Naive B cell (primary cell): ENCODE measurements at places on chromosomes 3 and 15. TPM values are rescaled to one million over a fixed set of nuclear protein-coding genes. Genes with fewer than 3 reads are reported as not detected.

The SEMA6D gene
- not detected for polyA plus RNA-seq

The CADPS gene
- not detected for polyA plus RNA-seq

The TIGIT gene
- polyA plus RNA-seq, result 1.0 TPM

The CCR2 gene
- polyA plus RNA-seq, result 1.4 TPM

The A4GNT gene
- not detected for polyA plus RNA-seq

The DLL4 gene
- polyA plus RNA-seq, result not detected

The BRK1 gene
- polyA plus RNA-seq, result 328 TPM

The SLC41A3 gene
- 23.8 TPM for polyA plus RNA-seq

The RARB gene
- polyA plus RNA-seq, result not detected

The SPTSSB gene
- polyA plus RNA-seq, result not detected

The KCNMB2 gene
- not detected for polyA plus RNA-seq

The USP13 gene
- polyA plus RNA-seq, result 18.5 TPM

The DUOXA2 gene
- not detected for polyA plus RNA-seq

The PRKCD gene
- 33.5 TPM for polyA plus RNA-seq

The TGM5 gene
- polyA plus RNA-seq, result not detected

The STIMATE gene
- 3.6 TPM for polyA plus RNA-seq

The MESP1 gene
- not detected for polyA plus RNA-seq

The NDUFAF3 gene
- polyA plus RNA-seq, result 149 TPM

The GABRG3 gene
- polyA plus RNA-seq, result not detected

The SELENOS gene
- polyA plus RNA-seq, result 25.7 TPM

The CHL1 gene
- 3.6 TPM for polyA plus RNA-seq

The FETUB gene
- not detected for polyA plus RNA-seq

The ACTRT3 gene
- 0.12 TPM for polyA plus RNA-seq

The GXYLT2 gene
- not detected for polyA plus RNA-seq

The GP9 gene
- 2.0 TPM for polyA plus RNA-seq

The DNAH1 gene
- 1.1 TPM for polyA plus RNA-seq

The LRRN1 gene
- 1.0 TPM for polyA plus RNA-seq

The APPL1 gene
- 134 TPM for polyA plus RNA-seq

The SEMA3F gene
- polyA plus RNA-seq, result not detected

The HTR3E gene
- polyA plus RNA-seq, result not detected

The RGMA gene
- not detected for polyA plus RNA-seq

The TM4SF18 gene
- not detected for polyA plus RNA-seq

The GOLGA6B gene
- polyA plus RNA-seq, result not detected

The LRTM1 gene
- not detected for polyA plus RNA-seq

The SST gene
- not detected for polyA plus RNA-seq

The ANKUB1 gene
- 0.35 TPM for polyA plus RNA-seq

The CIB2 gene
- 0.60 TPM for polyA plus RNA-seq

The TM6SF1 gene
- polyA plus RNA-seq, result 2.8 TPM

The PROS1 gene
- 0.43 TPM for polyA plus RNA-seq

The CYP1A1 gene
- polyA plus RNA-seq, result not detected

The ITIH1 gene
- polyA plus RNA-seq, result 3.7 TPM

The APBA2 gene
- not detected for polyA plus RNA-seq

The XIRP1 gene
- not detected for polyA plus RNA-seq

The GHRL gene
- not detected for polyA plus RNA-seq

The GPR149 gene
- not detected for polyA plus RNA-seq

The FRMD5 gene
- 0.22 TPM for polyA plus RNA-seq

The TBCCD1 gene
- polyA plus RNA-seq, result 32.7 TPM

The SLC2A2 gene
- polyA plus RNA-seq, result not detected

The LTF gene
- not detected for polyA plus RNA-seq

The HEG1 gene
- polyA plus RNA-seq, result 1.5 TPM

The C3orf80 gene
- polyA plus RNA-seq, result not detected

The KIF7 gene
- not detected for polyA plus RNA-seq

The CPLX3 gene
- polyA plus RNA-seq, result not detected

The POMGNT2 gene
- 6.1 TPM for polyA plus RNA-seq
